ENCODE measurements at places on chromosomes 13 and 19. TPM values are rescaled to one million over a fixed set of nuclear protein-coding genes. Genes with fewer than 3 reads are reported as not detected.

DNA sequence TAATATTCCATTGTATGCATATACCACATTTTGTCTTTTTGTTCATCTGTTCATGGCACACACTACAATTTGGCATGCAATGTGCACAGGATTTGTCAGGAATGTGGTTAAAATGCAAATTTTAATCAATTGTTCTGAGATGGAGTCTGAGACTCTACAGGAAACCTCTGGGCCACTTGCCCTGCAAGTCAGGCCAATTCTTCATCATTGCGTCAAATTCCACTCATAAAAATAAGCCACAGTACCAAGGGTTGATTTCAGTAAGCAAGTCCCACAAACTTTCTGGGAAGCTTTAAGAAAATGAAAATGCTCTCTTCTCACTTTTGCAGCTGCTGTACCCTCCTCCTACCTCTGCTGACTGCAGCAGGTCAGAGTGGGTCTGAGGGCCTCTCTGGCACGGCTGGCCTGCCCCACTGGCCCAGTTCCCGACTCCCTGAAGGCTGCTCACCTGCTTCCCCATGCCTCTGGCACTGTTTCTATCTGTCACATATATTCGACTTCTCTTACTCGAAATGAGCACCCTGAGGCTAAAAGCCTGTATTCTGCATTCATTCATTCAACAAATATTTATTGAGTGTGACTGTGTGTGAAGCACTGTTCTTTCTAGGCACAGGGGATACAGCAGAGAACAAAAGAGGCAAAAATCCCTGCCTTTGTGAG, 83.8 kb upstream of the WASF3 start:
- no peaks in the 10 kb centered on the region for H3K36me3 ChIP-seq
- peaks cover 11% of the 10 kb centered on the region for H3K4me1 ChIP-seq
- peaks cover 4% of the 10 kb centered on the region for H3K27me3 ChIP-seq
- DNase-seq, result no peak
- no peak overlapping the region for H3K27ac ChIP-seq

GRCh38 chr13:24648983-24649687, 31.1 kb upstream of the ATP12A start:
- no peak overlapping the region for H3K27ac ChIP-seq
- H3K4me3 ChIP-seq, result no peak overlapping the region
- H3K36me3 ChIP-seq, result peaks cover 2% of the 10 kb centered on the region
- no peak for DNase-seq

GRCh38 chr13:93235258-93236015, 8.8 kb downstream of the GPC6 start:
- no peaks in the 10 kb centered on the region for H3K27me3 ChIP-seq
- no peaks in the 10 kb centered on the region for H3K4me1 ChIP-seq
- no peak overlapping the region for H3K27ac ChIP-seq
- H3K4me3 ChIP-seq, result no peak overlapping the region
- no peak for DNase-seq

DCAF15 gene
- total RNA-seq, result 94.3 TPM

DNA sequence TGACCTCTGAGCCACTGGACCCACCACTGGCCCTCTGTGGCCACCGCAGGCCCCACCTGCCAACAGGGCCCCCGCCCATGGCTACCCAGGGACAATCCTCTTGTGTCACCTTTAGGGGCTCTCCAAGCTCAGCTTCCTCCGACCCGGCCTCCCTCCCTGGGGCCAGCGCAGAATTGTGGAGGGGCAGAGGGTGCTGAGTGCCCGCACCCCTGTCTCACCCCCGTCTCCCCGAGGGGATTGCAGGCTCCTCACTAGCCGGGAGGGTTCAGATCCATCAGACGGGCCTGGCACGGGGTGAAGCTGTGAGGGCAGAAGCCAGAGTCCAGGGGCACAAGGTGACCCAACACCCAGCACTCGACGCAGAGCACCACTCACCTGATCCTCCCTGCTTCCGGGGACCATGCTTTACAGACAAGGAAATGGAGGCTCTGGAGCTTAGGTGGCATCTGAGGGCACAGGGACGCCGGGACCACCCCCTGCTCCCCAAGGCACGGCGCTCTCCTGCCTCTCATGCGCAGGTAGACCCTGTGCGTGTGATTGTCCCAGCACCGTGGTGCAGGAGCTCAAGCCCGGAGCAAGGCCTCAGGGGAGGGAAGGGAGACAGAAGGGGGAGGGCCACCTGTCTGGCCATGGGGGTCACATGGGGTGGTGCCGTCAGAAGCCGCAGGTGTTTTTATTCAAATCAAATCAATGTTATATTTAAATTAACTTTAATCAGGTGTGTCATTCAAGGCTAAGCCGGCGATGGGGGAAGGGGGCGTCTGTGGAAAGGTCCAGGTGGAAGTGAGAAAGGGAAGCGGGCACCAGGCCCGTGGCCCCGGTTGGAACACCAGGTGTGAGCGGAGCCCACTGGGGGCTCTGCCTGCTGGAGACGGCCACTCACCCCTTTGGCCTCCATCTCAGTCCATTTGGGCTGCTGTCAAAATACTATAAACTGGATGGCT, 21.6 kb upstream of the SPACA7 start:
- DNase-seq, result no peak
- no peaks in the 10 kb centered on the region for H3K27me3 ChIP-seq
- H3K36me3 ChIP-seq, result no peaks in the 10 kb centered on the region
- no peaks in the 10 kb centered on the region for H3K4me1 ChIP-seq

- no peak overlapping the region for H3K4me3 ChIP-seq
- H3K4me1 ChIP-seq, result no peaks in the 10 kb centered on the region
- H3K36me3 ChIP-seq, result no peaks in the 10 kb centered on the region
- no peaks in the 10 kb centered on the region for H3K27me3 ChIP-seq
- DNase-seq, result no peak
- no peak overlapping the region for H3K27ac ChIP-seq
These were observed 26.4 kb downstream of the C13orf46 start for GRCh38 chr13:113947311-113948033.

FAM216B gene
- not detected for total RNA-seq

DNA sequence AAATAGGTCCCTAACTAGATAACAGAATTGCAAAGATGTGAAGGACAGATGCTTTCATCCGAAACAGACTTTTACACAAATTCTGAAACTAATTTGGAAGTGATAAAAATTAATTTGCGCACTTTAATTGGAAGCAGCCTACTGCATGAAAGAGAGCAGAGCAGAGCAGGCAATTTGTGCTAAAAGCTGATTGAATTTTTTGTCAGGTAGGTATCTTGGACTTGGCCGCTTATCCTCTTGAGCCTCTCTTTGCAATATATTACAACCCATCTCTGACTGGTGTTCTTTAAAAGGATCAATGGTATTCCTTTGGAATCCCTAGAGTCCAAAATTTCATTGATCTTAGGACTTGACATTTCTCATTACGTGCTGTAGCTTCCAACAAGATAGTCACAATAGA, 183.3 kb upstream of the MAB21L1 start:
- H3K36me3 ChIP-seq, result no peaks in the 10 kb centered on the region
- no peak overlapping the region for H3K4me3 ChIP-seq
- no peak overlapping the region for H3K27ac ChIP-seq
- no peaks in the 10 kb centered on the region for H3K4me1 ChIP-seq

NKPD1 gene
- 0.14 TPM for total RNA-seq

CYP4F11 gene
- not detected for total RNA-seq

DNA sequence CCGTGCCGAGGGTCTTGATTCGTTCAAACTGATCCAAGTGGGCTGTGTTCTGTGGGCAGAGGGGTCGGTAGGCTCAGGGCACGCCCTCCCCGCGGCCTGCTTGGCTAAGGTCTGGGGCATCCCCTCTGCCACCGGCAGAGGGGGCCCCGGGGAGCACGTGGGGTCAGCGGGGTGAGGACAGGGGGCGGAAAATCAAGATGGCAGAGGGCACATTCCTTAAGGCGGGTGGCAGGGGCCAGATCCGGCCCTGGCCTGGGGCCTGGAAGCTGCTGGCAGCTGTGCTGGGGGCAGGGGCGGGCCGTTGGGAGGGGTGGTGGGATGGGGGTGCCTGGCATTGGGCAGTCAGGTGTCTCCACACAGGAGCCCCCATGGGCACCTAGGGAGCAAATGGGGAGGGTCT, 10.7 kb downstream of the PRKACA start:
- H3K4me1 ChIP-seq, result peaks cover 2% of the 10 kb centered on the region
- DNase-seq, result no peak
- no peaks in the 10 kb centered on the region for H3K27me3 ChIP-seq
- H3K4me3 ChIP-seq, result no peak overlapping the region
- H3K27ac ChIP-seq, result no peak overlapping the region

DNA sequence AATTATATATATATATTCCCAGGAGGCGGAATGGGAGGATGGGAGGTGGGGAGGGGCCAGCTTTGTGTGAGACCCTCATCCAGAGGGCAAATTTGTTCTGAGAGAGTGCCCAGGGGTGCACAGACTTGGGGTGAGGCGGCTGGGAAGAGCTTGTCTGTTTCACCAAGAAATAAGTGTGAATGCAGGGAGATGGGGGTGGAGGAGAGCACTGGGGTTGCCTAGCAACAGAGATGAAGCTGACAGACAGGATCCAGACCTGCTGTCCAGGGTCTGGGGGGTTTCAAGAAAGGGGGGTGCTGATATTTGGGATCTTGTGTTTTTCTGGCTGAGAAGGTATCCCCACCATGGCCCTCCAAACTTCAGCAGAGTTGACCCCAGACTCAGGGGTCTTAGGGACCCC, 18.6 kb upstream of the TNFAIP8L1 start:
- no peaks in the 10 kb centered on the region for H3K4me1 ChIP-seq
- H3K4me3 ChIP-seq, result no peak overlapping the region
- no peak for DNase-seq
- H3K27ac ChIP-seq, result no peak overlapping the region
- H3K27me3 ChIP-seq, result no peaks in the 10 kb centered on the region
- no peaks in the 10 kb centered on the region for H3K36me3 ChIP-seq

HS6ST3 gene
- total RNA-seq, result not detected

GRCh38 chr19:11699931-11700794, 38.6 kb downstream of the ZNF823 start:
- H3K27me3 ChIP-seq, result peaks cover 9% of the 10 kb centered on the region
- no peaks in the 10 kb centered on the region for H3K4me1 ChIP-seq
- no peak for DNase-seq
- H3K36me3 ChIP-seq, result no peaks in the 10 kb centered on the region
- H3K4me3 ChIP-seq, result no peak overlapping the region

DNA sequence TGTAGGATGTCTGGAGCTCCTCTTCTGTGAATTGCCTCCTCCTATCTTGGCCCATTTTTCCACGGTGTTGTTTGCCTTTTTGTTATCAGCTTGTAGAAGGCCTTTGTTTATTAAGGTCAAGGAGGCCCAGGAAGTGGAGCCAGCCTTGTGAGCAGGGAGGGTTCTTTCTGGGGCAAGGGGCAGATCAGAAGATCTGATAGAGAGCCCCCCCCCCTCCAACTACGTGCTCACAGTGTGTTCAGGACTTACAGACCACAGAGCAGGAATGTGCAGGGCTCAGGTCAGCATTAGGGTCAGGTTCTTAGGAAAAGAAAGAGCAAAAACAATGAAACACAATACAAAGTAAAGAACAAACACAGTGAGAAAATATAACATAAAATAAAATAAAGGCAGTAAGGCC, 59.4 kb downstream of the CCNE1 start:
- no peak for DNase-seq
- H3K27ac ChIP-seq, result no peak overlapping the region
- H3K27me3 ChIP-seq, result peaks cover 31% of the 10 kb centered on the region
- peaks cover 10% of the 10 kb centered on the region for H3K4me1 ChIP-seq
- no peak overlapping the region for H3K4me3 ChIP-seq
- H3K36me3 ChIP-seq, result peaks cover 2% of the 10 kb centered on the region

GRCh38 chr13:106558527-106558926, 9.4 kb downstream of the ARGLU1 start:
- H3K4me1 ChIP-seq, result peaks cover 44% of the 10 kb centered on the region
- DNase-seq, result no peak
- no peaks in the 10 kb centered on the region for H3K27me3 ChIP-seq

- no peak overlapping the region for H3K27ac ChIP-seq
- H3K27me3 ChIP-seq, result no peaks in the 10 kb centered on the region
- no peaks in the 10 kb centered on the region for H3K36me3 ChIP-seq
- DNase-seq, result no peak
- H3K4me3 ChIP-seq, result no peak overlapping the region
- H3K4me1 ChIP-seq, result peaks cover 4% of the 10 kb centered on the region
These were observed 51.8 kb downstream of the CRTC1 start for GRCh38 chr19:18735324-18735723.

COMP gene
- total RNA-seq, result not detected

DNA sequence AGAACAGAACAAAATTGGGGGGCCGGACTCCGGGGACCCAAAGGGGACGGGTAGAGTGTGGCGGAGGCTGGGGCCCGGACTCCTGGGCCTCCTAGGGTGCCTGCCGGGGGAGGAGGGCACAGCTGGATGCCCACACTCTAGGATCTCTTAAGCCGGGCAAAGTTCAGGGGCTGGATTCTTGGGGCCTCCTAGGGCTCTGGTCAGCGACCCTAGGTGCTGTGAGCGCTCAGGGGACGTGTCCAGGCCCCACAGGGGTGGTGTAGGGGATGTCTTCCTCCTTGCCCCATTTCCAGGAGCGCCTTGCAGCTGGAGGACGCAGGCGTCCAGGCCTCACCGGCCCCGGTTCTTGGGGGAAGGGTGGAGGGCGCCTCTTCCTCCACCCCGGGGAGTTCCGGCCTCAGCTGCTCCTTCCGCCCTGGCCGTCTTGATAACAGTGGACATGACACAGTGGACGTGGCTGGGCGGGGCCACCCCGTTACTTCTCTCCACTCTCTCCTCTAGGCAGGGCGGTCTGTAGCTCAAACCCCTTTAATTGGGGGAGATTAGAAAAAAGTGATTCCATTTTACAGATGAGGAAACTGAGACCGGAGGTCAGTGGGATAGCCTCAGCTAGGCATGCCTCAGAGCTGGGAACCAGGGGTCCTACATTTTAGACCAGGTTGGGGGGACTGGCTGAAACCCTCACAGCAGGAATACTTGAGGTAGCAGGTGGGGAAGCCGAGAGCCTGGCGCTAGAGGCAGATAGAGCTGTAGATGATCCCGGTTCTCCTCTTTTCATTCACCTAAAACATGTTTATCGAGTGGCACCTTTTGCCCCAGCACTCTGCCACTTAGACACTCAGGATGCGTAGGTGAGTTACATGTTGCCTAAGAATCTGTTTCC, 705 bp downstream of the STXBP2 start:
- peak overlapping the region; percentile 79 for H3K4me3 ChIP-seq
- peak overlapping the region; percentile 88 for H3K27ac ChIP-seq
- H3K36me3 ChIP-seq, result peaks cover 12% of the 10 kb centered on the region
- DNase-seq, result no peak
- no peaks in the 10 kb centered on the region for H3K27me3 ChIP-seq

LGALS4 gene
- 2.4 TPM for total RNA-seq

DNA sequence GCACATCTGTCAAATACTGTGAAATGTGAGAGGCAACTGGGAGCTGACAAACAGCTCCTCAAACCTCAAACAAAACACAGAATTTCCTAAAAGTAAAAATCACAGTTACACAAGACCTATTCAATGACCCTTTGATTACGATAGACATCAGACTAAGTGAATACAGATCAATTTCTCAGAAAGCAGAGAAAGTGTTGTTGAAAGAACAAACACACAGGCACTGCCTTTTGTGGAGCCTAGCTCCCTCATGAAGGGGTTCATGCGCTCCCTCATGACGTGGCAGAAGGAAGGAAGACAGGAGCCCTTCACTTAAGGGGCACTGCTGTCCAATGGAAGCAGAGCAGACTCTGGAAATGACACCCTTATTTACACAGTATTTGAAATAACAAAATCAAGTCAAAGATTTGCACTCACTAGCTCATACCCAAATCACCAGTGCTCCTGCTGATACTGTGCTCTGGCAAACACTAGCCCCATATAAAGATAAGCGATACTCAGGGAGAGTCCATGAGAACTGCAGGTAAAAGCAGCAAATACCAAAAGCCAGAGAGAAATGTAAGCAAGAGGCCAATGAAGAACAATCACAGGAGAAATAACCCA, 144.9 kb downstream of the KLF12 start:
- no peak overlapping the region for H3K27ac ChIP-seq
- peaks cover 14% of the 10 kb centered on the region for H3K36me3 ChIP-seq
- no peak for DNase-seq
- no peak overlapping the region for H3K4me3 ChIP-seq
- no peaks in the 10 kb centered on the region for H3K27me3 ChIP-seq
- H3K4me1 ChIP-seq, result peaks cover 29% of the 10 kb centered on the region
